ENCODE measurements at places on chromosomes 3 and 15.

DNA sequence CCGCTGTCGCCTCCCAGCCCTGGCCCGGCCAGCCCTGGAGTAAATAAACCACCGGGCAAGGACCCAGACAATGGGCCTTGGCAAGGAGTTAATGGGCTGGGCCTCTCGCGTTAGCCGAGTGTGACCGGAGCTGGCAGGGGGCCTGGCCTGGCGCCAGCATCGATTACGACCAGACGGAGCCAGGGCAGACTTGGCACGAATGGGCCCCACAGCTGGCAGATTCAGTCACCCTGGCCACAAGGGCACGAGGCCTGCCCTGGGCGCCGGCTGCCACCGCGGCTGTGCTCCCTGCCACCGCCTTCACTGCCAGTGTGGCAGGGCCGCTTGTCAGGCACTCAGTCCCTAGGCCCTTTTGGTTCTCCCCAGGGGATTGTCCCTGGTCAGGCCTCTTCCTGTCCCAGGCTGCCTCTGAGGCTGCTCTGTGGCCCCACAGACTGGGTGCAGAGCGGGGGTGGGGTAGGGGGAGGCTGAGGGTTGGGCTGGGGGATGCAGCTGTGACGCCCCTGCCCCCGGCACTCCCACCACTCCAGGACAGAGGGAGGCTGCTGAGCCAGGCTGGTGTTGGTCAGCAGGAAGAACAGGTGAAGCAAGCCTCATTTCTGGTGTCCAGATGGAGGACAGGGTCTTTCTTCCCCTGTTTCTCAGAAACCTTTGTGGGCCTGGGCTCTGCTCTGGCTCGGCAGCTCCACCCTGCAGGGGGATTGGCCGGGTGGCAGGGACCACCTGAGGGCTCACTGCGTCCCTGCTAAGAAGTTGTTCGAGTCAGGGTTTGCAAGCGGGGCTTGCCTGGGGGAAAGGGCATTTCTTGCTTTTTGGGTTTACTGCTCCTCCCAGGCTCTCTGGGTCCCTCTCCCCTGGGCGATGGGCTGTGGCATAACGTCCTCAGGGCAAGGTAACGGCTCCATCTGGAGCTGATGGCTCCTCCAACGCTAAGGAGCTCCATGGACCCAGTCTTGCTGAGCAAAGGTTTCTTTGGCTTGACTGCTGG, 30.5 kb upstream of the SRP14 start:
- DNase-seq = peak; percentile 95

DNA sequence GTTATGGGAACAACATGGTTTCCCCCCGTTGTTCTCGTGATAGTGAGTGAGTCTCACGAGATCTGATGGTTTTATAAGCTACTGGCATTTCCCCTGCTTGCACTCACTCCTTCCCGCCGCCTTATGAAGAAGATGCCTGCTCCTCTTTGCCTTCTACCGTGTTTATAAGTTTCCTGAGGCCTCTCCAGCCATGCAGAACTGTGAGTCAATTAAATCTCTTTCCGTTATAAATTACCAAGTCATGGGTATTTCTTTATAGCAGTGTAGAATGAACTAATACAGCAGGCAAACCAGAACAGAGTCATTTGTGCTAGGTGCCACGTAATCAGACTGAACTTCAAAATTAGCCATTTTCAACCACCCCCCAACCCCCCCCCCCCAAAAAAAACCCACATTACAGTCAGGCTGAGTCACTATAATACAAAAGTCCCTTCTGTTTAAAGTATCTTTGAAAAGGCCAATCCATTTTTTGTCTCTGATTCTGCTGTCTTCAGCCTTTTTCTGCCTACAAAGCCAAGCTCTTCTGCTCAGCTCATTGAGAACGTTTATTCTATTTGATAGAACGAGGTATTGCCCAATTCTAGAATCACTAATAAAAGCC, 4.1 kb downstream of the OR4F6 start:
- no peak for DNase-seq

GRCh38 chr3:172625404-172625803, 85.5 kb downstream of the NCEH1 start:
- DNase-seq = no peak

- peak; percentile 18 for DNase-seq
Measured at GRCh38 chr3:46946416-46946815, 30.1 kb downstream of the CCDC12 start.

- DNase-seq = no peak
Measured at GRCh38 chr3:180267202-180267843, 230.6 kb upstream of the PEX5L start.

DNA sequence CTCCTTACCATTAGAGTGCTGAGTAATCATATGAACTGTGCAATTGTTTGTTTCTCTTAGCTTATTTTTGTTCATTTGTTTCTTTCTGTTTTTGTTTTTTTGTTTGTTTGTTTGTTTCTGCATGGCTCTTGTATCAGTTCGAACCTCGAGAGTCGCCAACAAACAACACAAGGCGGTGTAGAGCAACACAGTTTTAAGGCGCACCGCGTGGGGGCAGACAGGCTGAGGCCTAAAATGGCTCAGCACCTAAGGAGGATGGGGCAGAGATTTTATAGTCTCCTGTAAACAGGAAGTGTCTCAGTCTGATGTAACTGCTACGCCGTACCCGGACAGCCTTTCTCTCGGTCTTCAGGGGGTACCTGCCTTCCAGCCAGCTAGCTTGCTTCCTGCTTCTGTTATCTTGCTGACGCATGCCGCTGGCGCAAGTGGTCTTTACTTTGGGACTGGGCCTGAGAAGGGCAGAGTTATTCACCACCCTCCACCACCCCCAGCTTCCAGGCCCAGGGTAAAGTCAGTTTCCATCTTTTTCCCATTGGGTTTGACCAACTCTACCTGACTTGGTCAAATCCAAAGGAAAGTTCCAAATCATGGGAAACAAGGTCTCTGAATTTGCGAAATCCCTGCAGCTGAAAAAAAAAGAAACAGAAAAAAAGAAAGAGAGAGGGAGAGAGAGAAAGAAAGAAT, 25.8 kb upstream of the MFGE8 start:
- no peak for DNase-seq

DNA sequence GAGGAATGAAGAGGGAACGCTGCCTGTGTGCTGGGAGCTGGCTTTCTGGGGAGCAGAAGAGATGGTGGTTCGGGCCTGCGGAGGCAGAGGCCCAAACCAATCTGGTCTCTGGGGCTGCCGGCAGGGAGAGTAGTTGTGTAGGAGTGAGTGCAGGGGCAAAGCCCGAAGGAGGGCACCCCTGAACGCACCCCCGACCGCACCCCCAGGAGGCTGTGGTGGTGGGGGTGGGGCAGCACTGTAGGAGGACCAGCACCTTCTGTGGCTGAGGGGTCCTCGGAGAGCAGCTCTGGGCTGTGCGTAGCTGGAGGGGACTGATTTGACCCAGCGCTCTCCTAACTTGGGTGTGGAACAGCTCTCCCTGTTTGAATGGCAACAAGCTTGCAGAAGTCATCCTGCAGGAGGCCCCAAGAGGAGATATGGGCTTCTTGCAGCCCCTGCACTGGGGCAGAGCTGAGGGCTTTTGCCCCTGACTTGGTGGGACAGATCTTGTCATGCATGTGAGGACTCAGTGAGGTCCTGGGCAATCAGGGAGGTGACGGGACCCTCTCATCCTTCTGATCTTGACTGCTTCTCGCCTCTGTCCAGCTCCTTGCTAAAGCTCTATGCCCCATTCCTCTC, 26.1 kb downstream of the C15orf39 start:
- peak; percentile 11 for DNase-seq

DNA sequence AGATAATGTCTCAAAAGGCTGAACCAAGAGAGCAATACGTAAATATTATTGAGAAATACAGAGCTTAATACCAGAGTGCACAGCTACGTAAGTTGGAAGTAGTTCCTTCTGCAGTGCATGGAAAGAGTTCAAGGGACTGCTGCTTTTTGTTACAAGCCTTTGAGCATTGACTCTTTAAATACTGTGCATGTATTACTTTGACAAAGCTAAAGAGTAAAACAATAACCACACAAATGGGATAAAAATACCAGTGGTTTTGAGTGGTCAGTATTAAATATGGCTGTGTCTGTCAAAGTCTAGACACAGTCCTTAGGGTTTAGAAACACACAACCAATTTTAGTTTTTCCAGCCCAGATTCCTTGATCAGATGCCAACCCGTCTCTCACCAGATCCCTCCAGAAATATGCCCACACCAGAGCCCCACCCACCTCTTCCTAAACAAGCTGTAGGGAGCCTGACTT, 62.1 kb downstream of the SSR3 start:
- DNase-seq = no peak

DNA sequence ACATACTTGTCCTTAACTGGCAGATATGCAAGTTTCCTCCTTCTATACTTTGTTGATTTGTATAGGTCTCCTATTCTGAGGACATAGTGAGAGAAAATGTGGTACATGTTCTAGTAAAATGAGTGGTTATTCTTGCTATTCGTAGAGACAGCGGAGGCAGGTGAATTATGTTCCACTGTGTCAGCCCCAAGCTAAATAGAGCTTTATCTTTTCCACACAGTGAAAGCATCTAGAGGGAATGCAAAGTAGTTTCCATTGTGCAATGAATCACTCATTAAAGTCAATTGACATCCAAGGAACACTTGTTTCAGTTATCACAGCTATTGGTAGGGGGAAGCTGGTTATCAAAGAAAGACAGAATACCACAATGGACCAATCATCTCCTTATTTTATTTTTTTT, 262.4 kb downstream of the NLGN1 start:
- DNase-seq = no peak

GRCh38 chr15:50181969-50182218, at the start of gene SLC27A2:
TSS of gene SLC27A2 (plus strand) at chr15:50182196. CDS start at chr15:50182428, 232 bp downstream.
- DNase-seq = no peak

- DNase-seq = no peak
Measured at GRCh38 chr15:44033894-44034293, 161.2 kb downstream of the FRMD5 start.

- DNase-seq = no peak
Measured at GRCh38 chr15:88752951-88753350, 50.3 kb upstream of the ACAN start.

DNA sequence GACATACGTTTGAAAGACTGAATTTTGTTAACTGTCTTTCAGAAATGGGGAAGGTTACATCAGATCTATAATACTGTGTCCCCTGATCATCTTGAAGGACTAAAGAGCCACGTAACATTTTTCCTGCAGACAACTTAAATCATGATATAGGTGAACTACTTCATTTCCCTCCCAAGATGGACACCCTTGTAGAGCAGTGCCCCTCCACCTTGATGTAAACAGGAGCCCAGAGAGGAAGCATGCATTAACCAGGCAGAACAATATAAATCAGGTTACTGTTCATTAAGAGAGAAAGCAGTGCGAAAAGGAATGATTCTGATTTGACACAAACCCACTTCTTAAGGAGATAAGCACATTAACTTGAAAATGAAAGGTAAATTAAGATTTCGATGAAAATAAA, 36.1 kb downstream of the USP3 start:
- DNase-seq = no peak

GRCh38 chr15:42939841-42940240, 19.3 kb upstream of the TTBK2 start:
- no peak for DNase-seq

- DNase-seq = peak; percentile 86
Measured at GRCh38 chr3:122680475-122681283, at the start of gene PARP14. TSS of gene PARP14 (plus strand) at chr3:122680839. CDS start at chr3:122680884, 45 bp downstream.

DNA sequence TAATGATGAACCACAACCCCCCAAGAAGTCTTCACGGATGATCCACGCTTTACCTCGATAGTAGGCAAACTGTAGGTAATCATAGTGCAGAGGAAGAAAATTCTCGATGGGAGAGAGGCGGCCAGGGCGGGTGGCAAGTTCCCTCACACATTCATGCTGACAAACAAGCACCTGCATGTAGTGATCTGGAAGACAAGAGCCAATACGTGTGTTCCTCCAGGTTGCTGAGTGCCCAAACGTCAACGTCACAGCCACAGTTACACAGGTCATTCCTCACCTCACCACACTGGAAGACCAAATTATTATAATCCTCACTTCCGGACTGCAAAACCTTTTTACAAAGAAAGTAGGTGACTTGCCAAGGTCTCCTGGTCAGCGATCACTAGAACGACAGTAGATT, 131.8 kb downstream of the P3H2 start:
- DNase-seq = no peak

- DNase-seq = peak; percentile 95
Measured at GRCh38 chr15:57306161-57306943, 70.0 kb upstream of the CGNL1 start.

DNA sequence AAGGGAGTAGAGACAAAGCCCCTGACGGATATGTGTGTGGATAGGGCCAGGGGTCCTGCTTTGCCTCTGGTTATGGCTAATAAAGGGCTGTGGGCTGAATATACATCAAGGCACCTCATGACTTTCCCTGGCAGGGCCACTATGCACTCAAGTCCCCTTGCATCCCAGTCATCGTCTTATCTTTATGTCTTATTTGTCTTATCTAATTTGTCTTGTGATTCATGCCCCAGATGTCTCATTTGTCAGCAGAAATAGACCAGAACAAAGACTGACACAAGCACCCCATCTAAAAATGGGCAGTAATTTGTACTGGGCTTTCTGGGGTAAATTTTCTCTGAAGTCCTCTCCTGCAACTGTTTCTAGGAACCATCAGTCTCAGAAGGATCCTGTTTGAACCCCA, 68.6 kb downstream of the ITGA11 start:
- DNase-seq = no peak

- no peak for DNase-seq
Measured at GRCh38 chr15:38769492-38769891, 204.9 kb upstream of the RASGRP1 start.

GRCh38 chr3:68060191-68060590, 405.8 kb upstream of the SUCLG2 start:
- no peak for DNase-seq

GRCh38 chr15:99014803-99015697, 7.5 kb upstream of the PGPEP1L start:
- peak; percentile 78 for DNase-seq

- no peak for DNase-seq
Measured at GRCh38 chr15:85100186-85100937, 118.7 kb downstream of the PDE8A start.

GRCh38 chr3:38204599-38205471, 39.5 kb downstream of the OXSR1 start:
- no peak for DNase-seq

GRCh38 chr3:4835616-4836043, 143.6 kb upstream of the BHLHE40 start:
- DNase-seq = no peak

- peak; percentile 48 for DNase-seq
Measured at GRCh38 chr3:13501521-13501920, 21.4 kb downstream of the HDAC11 start.

DNA sequence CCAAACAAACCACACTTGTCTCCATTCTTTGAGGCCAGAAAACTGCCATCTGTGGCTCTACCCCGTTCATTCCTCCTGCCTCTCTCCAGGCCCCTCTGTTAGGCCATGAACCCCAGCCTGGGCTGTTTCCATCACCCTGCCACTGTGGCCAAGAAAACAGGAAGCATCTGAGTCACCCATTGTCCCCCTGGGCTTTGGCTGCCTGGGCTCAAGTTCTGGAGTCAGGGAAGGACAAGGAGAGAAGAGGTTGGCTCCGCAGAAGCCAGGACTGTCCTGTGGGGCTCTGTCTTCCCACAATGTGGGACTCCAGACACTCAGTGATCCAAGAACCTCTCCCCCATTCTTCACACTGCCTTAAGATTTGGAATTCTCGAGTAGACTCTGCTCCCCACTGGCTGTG, 14.8 kb upstream of the LCTL start:
- peak; percentile 77 for DNase-seq

- no peak for DNase-seq
Measured at GRCh38 chr3:161602475-161602874, 105.9 kb downstream of the OTOL1 start.

GRCh38 chr3:161371441-161372320, at the start of gene SPTSSB:
TSS of gene SPTSSB (minus strand) at chr3:161371517. CDS start at chr3:161346323, 25,194 bp downstream.
- peak; percentile 68 for DNase-seq

- DNase-seq = peak; percentile 84
Measured at GRCh38 chr15:100114100-100114499, 227.7 kb downstream of the ADAMTS17 start.

Data from Right ventricle myocardium inferior (tissue), 1 donor.